IMR-90 (cell line): ENCODE measurements at places on chromosomes 1 and 21.

- DNase-seq = no peak
Observed at GRCh38 chr1:4561205-4561604, 93.2 kb upstream of the AJAP1 start.

DNA sequence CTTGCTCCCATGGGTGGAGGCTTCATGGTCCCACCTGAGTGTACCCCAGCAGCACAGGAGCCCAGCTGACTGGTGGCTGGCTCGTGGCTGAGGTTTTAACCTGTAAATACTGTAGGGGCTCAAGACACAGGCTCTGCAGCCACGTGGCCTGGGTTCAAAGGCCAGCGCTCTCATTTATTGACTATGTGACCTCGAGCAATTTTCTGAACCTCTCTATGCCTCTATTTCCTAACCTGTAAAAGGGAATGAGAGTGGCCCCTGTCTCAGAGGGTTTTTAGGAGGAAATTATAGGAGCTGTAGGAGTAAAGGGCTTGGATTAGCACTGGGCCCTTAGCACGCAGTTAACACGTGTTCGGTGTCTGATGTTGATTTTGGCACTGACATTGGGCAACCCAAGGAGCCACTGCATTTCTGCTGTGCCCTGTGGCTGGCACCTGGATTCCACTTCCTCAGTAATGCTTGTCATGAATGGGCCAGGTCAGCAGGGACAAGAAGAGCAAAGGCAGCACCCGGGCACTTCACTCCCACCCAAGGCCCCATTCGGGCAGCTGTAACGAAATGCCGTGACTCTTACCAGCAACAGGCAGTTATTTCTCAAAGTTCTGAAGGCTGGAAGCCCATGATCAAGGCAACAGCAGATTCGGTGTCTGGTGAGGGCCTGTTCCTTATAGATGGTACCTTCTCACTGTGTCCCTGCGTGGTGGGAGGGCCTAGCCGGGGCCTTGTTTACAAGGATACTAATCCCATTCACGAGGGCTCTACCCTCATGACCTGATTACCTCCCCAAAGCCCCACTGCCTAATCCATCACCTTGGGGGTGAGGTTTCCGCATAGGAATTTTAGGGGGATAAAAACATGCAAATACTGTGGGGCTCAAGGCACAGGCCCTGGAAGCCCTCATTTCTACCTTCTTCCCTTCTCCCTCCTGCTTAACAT, 25.2 kb downstream of the ARHGEF10L start:
- DNase-seq = no peak

- no peak for DNase-seq
Observed at GRCh38 chr1:229107972-229108371, 162.9 kb upstream of the RAB4A start.

DNA sequence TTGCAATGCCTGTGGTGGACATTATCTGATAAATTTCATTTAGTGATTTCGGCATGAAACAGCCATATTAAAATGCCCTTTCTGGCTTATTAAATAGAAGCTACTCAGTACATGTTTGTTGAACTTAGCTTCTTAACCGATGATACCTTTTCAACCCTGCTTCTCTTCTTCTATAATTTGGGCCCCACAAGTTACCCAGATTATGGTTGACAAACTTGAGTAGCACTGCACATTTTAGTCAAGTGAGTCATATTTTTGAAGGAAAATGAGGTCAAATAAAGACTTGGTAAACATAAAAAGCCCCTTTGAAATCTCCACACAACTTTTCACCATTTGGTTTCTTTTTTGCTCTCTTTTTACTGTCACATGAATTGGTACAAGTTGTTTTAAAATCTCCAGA, 33.8 kb downstream of the GIPC2 start:
- DNase-seq = peak; percentile 37

DNA sequence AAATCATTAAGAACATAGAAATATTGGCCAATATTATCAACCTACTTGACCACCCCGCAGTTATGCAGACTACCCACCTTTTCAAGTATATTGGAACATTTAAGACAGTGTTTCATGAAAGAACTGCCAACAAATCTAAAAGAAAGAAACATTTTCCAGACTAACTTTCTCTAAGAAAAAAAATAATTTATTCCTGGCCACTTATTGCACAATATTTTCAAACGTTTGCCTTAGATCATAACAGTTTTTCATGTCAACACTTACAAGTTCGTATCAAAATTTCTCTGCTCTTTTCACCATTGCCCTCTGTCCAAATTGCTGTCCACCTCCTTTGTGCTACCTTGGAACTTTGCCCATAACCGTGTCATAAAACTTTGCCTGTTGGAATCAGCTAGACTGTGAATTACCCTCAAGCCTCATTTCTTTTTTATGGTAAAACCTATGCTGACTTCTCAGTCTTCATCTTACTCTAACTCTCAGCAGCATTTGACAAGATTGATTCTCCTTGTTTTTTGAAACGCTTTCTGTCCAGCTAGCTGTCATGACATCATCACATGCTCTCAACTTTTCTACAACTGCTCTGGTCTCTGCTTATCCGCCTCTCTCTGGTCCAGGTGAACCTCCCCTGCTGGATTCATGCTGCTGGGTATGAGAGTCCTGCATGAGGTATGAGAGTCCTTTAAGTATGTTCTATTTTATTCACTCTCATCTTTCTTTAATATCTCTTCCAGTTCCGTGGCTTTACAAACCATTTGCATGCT, 92.8 kb upstream of the CHRM3 start:
- no peak for DNase-seq

DNA sequence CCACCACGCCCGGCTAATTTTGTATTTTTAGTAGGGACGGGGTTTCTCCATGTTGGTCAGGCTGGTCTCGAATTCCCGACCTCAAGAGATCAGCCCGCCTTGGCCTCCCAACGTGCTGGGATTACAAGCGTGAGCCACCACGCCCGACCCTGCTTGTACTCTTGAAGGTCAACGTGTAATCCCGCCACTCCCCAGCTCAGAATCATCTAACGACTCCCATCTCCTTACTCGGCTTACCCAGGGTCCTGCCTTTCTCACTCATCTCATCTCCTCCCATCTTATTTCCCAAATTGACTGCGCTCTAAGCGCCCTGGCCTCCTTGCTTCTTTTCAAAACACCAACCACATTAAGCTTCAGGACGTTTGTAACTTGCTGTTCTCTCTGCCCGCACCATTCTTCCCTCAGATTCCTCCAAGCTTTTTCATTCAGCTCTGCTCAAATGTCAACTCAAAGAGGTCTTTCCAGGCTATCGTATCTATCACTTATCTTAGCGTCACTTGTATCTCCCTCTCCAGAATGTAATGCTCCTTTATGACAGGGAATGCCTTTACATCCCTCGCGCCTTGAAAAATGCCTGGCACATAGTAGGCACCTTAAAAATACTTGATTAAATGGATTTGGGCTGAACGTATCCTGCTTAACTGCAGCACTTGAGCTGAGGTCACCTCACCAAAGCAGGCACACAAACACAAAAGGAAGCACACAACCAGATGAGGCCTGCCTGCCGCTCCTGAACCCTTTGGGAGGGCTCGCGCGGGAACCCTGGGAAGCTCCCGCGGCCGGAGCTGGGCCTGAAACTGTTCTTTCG, 1.4 kb upstream of the USP1 start:
- DNase-seq = no peak

- no peak for DNase-seq
Observed at GRCh38 chr1:82392946-82393345, 592.2 kb downstream of the ADGRL2 start.

- DNase-seq = no peak
Observed at GRCh38 chr1:26694638-26695355, 1.0 kb upstream of the ARID1A start.

DNA sequence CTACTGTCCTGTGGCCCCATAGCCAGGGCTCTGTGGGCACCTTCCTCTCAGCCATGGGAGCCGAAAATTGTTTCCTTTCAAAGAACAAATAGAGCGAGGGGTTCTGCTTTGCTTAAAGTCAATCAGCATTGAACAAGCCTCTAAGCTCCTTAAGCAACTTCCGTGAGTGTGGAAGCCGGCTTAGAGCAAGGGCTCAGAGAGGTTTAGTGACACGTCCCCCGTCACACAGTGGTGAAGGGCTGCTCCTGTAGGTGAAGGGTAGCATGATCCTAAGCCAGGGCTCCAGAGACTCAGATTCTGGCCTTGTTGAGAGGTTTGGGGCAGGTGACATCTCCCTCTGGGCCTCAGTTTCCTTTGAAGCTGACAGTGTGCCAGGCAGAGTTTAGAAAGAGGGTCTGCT, 94.0 kb upstream of the WNT4 start:
- DNase-seq = no peak

GRCh38 chr21:42093991-42094421, 22.9 kb downstream of the UMODL1 start:
- DNase-seq = peak; percentile 93

DNA sequence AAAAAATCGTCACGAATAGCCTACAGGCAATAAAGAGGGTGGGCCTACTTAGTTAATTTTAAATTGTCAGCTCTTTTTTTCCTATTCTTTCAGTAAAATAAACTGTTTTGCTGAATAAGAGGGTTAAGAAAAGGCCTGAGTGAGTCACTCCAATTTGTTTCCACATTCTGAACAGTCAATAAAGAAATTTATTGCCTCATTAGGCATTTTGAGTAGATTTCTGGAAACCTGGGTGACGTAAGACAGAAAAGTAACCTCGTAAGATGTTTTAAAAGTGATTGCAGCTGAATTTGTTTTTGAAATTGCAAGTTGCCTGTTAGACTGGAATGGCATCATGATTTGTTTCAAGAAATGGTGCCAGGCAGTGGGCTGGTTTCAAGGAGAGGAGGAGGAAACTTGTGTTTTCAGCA, 439.3 kb downstream of the USP25 start:
- peak; percentile 8 for DNase-seq

- no peak for DNase-seq
Observed at GRCh38 chr1:86231076-86231475, 74.5 kb upstream of the COL24A1 start.

- no peak for DNase-seq
Observed at GRCh38 chr1:212794561-212795014, 2.9 kb downstream of the TATDN3 start.

DNA sequence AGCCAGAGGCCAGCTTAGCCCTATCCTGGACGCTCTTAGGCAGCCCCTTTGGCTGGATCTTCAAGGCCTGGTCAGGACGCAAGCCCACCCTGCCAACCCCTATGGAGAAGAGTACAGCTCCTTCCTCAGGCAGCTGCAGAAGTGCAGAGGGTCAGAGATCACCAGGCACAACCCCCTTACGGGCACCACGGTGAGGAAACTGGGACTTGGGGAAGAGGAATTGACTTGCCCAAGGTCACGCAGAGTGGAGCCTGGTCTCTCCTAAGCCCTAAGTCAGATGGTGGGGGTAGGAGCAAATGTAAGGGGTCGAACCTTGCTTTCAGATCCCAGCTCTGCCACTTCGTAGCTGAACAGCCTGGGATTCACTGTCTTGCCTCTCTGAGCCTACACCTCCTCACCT, 3.7 kb downstream of the E2F2 start:
- DNase-seq = no peak

GRCh38 chr1:204831186-204831585, 39.5 kb upstream of the NFASC start:
- DNase-seq = no peak

GRCh38 chr1:84944767-84945486, 51.9 kb upstream of the LPAR3 start:
- DNase-seq = peak; percentile 93

GRCh38 chr1:16155537-16156410, at the start of gene EPHA2:
TSS of gene EPHA2 (minus strand) at chr1:16156069. CDS start at chr1:16155932, 137 bp downstream.
- peak; percentile 86 for DNase-seq

- DNase-seq = no peak
Observed at GRCh38 chr21:31777857-31778256, 45.9 kb upstream of the SCAF4 start.

DNA sequence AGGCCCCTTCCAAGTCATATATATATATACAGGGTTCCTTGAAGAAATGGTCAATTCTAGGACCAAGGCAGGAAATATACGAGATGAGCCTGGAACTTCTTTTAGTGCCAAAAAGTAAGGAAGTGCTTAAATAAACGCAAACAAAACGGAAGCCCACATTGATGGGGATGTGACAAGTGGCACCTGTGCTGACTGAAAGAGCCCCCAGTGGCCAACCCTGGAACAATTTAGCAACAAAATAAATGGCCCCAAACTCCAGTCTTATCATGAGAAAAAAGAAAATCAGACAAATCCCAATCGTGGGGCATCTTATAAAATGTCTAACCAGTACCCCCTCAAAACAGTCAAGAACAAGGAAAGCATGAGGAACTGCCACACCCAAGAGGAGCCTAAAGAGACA, 17.7 kb downstream of the PLA2G5 start:
- no peak for DNase-seq

DNA sequence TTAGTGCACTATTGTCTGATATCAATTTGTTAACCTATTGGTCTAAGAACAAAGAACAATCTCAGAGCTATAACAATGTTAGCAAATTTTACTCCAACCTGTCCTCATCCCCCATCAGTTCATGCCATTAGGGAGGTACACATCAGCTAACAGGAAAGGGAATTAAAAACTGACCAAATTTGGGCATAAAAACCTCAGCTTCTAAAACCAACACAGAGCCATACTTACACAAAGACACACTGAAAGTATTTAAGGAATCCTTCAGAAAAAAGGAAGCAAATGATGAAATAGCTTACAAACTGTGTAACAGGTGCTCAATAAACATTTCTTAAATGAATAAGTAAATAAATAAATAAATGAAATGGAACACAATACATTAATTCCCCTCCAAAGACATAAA, 89.2 kb downstream of the TTLL7 start:
- DNase-seq = peak; percentile 32

DNA sequence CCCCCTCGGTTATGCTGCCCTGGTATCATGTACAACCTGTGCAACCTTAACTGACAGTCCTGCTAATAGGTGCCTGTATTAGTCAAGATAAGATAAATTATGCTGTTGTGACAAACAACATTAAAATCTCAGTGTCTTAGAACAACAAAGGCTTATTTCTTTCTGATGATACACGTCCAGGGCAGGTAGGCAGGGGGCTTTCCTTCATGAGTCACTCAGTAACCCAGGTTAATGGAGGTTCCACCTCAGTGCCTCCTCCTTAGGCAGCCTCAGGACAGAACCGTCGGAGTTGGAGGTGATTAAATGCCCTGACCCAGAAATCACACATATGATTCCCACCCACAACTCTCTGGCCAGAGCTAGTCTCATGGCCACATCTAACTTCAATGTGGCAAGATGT, 94.6 kb upstream of the CASZ1 start:
- DNase-seq = no peak
